ENCODE measurements at places on chromosomes 4 and X.

GRCh38 chr4:184053434-184053833, 148.3 kb downstream of the STOX2 start:
- no peak for DNase-seq

- DNase-seq, result no peak
Observed at GRCh38 chr4:153929675-153930074, 140.8 kb upstream of the SFRP2 start.

DNA sequence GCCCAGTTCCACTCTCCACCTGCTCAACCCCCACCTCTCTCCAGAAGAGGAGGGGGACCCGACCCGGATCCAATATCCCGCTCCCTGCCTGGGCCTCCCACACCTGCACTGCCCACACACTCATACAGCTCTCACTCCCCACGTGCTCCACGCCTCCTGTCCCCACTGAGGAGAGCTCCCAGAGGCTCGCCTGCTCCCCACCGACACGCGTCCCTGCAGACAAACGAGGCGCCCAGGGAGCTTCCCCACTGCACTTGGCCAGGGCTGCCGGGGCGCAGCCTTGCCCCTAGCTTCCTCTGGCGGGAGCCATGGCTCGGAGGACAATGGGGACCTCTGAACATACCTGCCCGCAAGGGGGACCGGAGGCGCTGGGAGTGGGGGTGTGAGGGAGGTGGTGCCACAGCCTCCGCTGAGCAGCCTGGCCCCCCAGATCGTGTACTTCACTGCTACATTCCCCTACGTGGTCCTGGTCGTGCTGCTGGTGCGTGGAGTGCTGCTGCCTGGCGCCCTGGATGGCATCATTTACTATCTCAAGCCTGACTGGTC, 5.0 kb downstream of the SLC6A8 start:
- no peak for DNase-seq

DNA sequence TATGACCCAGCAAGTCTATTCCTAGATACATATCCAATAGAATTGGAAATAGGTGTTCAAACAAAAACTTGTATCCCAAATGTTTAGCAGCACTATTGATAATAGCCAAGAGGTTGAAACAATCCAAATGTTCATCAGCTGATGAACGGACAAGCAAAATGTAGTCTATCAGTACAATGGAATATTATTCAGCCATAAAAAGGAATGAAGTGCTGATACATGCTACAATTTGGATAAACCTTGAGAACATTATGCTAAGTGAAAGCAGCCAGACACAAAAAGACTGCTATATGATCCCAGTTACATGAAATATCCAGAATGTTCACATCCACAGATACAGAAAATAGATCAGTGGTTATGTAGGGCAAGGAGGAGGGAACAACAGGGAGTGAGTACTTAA, 50.1 kb downstream of the PLAC1 start:
- DNase-seq, result no peak

DNA sequence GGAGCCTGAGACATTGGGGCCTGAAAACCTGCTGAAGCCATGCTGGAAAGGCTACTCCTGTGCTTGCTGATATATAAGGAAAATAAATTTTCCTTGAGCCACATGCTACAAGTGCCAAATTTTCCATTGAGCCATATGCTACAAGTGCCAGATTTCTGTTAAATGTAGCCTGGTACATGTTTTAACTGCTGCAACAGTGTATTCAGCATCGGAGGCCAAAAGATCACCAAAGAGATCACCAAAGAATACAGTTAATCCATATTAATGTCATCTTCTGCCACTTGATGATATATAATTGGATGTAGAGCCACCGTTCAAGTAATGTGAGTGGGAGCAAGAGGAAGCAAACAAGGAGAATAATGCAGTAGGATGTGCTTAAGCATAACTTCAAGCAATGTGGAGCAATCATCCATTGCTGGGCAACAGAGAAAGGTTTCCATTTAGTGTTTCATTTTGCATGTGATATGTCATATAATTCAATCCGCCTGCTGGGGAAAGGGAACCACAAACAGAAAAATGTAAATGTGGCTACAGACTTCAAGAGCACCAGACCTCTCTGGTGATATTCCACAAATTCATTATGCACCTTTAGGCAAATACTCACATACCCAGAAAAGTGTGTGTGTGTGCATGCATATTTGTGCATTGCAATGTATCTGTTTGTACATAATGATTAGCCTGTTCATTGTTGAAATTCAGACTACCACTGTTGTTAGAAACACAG, 295.9 kb downstream of the KCNIP4 start:
- no peak for DNase-seq

DNA sequence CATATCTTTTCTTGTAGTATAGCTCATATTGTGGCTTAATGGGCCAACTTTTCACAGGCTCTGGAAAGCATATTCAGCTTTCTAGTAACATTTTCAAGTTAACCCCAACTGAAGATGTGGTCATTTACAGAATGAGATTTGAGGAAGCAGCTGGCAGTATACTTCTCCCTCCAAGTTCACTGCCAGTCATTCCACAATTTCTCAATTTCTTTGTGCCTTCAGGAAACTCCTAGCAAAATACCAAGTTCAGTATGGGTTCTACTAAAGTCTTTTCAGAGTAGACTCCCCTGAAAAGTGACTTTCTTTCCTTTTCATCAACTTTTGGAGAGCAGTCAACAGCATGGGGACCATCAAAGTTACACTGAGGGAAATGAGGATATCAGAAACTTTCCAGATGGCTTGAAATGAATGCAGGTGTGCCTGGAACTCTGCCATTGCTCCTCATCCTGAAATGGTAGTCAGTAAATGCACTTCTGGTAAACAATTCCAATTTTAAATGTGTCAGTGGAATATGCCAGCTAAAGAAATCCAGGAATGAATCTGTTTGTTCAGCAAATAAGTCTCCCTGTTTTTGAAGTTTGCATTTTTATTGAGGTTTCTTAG, 81.5 kb upstream of the TEX13D start:
- DNase-seq, result no peak

DNA sequence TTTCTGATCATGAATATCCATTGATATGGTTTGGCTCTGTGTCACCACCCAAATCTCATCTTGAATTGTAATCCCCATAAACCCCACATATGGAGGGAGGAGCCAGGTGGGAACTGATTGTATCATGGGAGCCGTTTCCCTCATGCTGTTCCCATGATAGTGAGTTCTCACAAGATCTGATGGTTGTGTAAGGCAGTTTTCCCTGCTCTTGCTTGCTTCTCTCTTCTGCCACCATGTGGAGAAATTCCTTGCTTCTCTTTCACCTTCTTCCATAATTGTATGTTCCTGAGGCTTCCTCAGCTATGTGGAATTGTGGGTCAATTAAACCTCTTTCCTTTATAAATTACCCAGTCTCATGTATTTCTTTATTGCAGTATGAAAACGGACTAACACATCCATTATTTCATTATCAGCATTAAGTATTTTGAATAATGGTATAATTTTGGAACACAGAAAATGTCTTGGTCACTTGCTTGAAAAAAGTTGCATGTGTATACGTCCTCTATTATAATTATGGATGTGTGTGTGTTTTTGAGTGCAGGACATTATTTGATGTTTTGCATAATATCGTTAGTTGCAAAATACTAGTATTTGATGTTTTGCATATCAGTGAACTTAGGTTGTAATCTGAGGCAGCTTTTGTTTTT, 334.6 kb downstream of the PCDH10 start:
- no peak for DNase-seq

- no peak for DNase-seq
Observed at GRCh38 chrX:44147130-44147529, 173.9 kb upstream of the NDP start.

- DNase-seq, result no peak
Observed at GRCh38 chr4:93776386-93777080, 52.0 kb upstream of the ATOH1 start.

DNA sequence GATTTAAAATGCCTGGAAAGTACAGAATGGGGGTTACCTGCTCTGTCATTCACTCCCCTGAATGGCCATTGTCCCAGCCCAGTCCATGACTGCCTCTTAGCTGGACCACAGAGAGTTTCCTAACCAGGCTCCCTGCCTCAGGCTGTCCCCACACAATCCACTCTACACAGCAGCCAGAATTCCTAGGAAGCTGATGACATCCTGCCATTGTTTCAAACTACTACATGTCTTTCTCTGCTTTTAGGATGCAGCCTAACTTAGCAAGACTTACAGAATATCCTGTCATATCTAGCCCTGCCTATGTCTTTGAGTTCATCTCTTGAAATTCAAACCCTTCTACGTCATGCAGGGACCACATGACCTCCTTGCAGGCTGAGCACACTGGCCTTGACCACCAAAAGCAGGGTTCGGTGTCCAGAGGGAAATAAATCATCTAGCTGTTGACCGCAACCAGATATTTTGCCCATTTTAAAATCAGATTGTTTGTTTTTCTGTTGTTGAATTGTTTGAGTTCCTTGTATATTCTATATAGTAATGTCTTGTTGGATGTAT, 16.1 kb upstream of the CRMP1 start:
- DNase-seq, result no peak

DNA sequence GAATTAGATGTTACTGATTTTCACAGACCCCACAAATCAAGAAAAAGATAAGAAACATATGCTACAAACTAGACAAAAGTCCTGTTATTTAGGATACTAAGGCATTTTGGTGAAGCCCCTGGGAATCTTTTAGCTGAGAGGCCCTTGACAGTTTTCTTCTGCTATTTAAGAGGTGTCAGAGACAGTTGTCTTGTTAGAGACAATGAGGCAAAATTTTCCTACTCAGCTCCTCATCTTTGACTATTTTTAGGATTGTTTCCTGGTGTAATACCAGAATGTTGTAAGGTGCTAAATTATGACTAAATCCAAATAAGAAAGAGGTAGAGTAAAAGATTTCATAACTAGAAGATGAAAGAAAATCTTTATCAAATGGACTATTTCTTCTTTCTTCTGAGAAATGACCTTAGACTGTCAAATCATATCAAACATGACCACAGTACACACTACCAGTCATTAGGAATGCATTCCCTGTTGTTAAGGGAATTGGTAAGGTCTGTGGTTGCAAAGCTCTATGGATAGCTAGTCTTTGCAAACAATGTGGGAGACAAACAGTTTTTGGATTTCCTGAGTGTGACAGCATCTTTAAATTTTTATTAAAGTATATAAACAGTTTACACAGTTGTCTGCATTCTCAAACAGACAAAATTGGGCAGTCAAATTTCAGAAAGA, 926.1 kb downstream of the ADGRL3 start:
- DNase-seq, result no peak

GRCh38 chr4:121977251-121978171, 25.7 kb upstream of the TRPC3 start:
- no peak for DNase-seq

GRCh38 chr4:168569066-168569930, 72.4 kb downstream of the PALLD start:
- DNase-seq, result peak; percentile 60

DNA sequence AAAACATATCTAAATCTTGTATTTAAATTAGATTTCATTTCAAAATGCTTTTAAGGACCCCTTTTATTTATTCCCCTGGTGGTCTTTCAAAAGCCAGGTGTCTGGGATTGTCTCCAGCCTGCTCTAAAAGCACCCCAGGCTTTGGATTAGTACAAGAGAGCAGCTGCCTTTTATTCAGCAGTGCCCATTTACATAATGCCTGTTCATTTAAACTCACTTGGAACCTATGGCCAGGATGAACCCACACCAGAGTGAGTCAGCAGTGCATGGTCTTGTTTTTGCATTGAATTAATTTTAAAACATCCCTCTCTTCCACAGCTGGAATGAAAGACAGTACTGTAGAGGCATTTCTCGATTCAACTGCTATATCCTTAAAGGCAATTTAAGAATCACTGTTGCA, 64.1 kb upstream of the TENM3 start:
- no peak for DNase-seq
